Brain microvascular endothelial cell (primary cell): ENCODE measurements at places on chromosomes 11 and 22.

DNA sequence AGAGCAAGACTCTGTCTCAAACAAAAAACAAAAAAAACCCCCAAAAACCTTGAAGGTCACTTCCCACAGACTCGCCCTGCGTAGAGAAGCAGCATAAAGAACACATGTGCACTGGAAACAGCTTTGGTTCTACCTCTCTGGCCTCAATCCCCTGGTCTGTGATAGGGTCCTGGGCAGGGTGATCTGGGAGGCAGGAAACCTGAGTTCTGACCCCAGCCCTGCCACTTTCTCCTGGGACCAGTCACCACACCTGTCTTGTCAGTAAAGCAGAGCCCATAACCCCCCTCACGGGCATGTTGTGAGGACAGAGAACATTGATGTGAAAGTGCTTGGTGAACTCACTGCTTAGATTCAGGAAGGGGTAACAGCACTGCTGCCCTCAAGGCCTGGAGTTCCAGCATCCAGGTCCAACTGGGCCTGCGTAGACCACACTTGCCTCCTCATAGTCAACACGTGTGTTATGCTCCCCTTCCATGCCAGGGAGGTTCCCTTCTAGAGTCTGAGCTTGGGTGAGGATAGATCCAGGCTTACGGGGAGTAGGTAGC lies 11.4 kb downstream of the UCP2 start:
- no peak for DNase-seq

DNA sequence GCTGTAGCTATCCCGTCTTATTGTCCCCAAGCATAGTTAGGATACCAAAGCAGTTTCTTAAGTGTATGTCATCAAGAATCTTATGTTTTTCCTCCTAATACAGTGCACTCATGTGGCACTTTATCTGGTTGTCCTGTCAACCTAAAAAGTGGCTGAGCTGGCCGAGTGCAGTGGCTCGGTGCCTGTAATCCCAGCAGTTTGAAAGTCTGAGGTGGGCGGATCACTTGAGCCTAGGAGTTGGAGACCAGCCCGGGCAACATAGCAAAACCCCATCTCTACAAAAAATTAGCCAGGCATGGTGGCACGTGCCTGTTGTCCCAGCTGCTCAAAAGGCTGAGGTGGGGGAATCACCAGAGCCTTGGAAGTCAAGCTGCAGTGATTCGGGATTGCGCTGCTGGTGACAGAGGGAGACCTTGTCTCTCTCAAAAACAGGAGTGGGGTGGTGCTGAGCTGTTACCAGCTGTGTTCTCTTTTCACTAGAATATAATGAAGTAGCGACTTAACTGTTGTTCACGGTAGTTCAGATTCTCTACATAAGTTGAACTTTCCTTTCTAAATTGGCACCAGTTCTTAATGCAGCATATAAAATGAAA lies 48.1 kb downstream of the EP300 start:
- no peak for DNase-seq

GRCh38 chr11:80831374-80831773 lies 1390.5 kb upstream of the TENM4 start:
- no peak for DNase-seq

- no peak for DNase-seq
Observed at GRCh38 chr22:38107692-38108515, 2.6 kb downstream of the BAIAP2L2 start.

DNA sequence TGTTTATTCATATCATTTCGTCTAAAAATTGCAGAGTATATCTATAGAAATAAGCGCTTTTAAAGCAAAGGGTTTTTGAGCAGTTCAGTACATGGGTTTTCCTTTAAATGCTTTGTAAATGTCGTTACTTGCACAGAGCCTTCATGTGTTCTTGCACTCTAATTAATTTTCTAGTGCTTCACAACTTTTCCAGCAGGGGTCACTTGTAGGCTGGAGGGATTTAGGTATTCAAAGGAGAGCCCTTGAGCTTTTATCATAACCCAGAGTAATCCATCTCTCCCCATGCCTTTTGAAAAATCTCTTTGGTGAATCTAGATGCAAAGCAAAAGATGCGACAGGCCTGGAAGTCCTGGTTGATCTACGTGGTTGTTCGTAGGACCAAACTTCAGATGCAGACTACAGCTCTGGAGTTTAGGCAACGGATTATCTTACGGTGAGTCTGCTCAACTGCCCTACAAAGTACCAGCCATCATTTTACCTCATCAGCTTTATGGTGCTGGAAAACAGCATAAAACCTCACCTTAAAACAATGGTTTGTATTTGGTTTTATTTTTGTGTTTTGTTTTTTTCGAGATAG lies 60.4 kb downstream of the SFI1 start:
- DNase-seq: peak; percentile 27

DNA sequence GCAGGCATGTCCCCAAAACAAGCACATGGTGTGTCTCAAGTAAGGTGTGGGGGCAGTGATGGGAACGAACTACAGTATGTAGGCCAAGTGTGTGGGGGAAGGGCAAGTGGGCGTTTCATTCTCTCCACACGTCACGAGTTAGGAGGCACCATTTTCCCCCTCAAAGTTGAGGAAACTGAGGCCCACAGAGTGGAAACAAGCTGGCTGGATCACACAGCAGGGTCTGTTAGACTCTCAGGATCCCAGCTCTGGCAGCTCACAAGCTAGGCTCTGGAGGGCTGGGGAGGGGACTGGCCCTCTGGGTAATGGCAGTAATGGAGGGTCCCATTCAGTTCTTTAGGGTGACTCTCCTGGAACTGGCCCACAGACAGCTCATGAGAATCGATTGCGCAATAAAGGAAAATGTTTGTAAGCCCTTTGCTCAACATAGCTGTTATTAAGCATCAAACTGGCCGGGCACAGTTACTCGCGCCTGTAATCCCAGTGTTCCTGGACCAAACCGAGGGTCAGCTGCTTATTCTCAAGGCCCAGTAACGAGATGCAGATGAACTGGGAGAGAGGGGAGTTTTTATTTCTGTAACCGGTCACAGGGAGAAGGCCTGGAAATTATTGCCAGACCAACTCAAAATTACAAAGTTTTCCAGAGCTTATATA lies 24.1 kb upstream of the TUB start:
- no peak for DNase-seq

DNA sequence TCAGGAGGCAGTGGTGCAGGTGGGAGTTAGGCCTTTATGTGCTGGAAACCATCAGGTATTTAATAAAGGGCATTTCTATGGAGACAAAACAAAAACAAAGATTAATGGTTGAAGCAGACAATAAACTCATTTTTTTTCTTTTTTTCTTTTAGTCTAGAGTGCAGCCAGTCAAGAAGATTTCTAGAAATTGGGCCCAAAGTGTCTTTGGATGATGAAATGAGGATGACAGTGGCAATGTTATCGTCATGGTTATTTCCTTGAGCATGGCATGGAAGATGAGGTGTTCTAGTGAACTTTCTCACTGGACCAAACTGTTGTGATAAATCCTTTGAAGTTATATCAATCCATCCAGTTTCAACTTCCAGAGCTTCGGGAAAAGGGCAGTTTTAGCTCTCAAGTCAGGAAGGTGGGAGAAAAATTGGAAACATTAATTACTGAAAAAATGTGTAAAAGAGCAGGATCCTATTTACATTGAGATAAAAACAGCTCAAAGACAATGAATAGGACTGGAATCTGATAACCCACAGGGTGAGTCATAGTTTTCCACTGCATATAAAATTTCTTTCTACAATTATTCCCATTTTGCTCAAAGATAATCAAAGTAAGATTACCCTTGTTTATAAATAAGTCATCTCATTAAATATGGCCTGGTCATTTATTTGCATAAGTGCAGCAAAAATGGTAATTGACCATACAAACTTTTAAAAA lies 33.0 kb downstream of the PRR5L start:
- DNase-seq: peak; percentile 17

DNA sequence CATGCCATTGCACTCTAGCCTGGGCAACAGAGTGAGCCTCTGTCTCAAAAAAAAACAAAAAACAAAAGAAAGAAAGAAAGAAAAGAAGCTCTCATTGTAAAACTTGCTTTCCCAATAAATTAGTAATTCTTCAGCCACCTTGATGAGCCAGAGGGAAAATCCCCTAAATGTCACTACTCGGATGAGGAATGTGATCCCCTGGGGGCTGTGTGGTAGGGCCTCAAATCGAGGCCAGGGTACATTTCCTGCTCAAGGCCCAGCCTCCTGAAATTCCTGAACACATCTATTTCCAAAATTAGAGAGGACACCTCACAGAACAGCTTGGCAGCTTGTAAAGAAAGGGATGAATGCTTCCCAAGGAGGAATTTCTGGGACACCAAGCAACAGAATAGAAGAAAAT lies 147.1 kb upstream of the SESN3 start:
- DNase-seq: no peak

GRCh38 chr11:125262194-125262829 lies 97.8 kb downstream of the PKNOX2 start:
- no peak for DNase-seq

DNA sequence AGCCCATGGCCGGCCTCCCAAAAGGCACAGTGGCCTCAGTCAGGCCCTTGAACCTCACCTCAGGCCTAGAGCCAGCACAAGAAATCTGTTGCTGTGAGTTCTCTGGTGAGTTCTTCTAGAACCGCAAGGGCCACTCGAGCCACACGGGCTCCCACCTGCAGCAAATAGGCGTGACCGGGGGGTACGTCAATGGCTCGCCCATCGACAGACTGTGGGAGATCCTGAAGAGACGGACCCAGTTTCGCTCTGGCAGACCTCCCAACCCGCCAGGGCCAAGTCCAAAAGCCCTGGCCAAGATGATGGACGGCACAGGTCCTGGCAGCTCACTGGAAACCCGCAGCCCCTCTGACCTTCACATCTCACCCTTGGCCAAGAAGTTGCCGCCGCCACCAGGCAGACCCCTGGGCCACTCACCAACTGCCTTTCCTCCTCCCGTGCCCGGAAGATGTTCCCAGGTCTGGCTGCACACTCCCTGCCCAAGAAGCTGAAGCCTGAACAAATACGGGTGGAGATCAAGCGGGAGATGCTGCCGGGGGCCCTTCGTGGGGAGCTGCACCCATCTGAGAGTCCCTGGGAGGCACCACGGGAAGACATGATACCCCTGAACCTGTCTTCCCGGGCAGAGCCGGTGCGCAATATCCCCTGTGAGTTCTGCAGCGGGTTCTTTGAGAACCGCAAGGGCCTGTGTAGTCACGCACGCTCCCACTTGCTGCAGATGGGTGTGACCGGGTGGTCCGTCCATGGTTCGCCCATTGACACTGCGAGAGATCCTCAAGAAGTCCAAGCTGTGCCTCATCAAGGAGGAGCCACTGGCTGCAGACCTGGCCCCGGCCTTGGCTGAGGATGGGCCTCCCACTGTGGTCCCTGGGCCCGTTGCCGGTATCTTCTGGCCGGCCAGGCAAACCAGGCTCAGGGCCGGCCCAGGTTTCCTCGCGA lies 544.2 kb upstream of the CCDC179 start:
- DNase-seq: no peak

GRCh38 chr22:46769191-46769675 lies 6.8 kb downstream of the TBC1D22A start:
- DNase-seq: no peak

DNA sequence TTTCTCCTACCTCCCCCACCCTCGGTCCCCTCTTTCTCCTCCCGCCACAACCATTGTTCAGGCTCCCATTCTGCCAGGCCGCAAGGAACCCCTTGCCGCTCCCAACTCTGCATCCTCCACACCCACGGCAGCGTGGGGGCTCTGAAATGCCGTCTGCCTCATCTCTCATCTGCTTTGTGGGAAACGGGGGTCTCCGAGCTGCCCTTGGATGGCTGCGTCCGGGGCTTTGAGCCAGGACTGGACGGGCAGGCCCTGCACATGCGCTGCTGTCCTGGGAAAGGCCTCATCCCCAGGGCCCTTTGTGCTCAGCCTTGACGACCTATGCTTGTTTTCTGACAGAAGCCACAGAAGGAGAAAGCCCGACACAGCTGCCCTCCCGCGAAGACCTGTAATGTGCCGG lies 8.5 kb downstream of the CRELD2 start:
- DNase-seq: no peak

DNA sequence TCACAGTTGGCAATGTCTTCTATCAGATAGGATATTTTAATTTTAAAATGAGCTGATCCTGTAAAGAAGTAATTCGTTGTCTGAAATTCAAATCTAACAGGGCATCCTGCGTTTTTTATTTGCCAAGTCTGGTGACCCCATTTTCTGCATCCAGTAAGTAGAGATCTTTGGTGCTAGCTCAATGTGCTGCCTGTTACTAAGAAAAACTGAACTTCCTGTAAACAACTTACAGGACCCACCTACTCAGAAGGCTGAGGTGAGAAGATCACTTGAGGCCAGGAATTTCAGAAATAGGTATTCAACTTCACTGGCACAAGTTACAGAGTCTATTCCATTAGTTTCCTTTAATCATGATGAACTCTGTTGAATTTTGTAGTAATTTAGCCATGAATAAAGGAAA lies 4.0 kb downstream of the ARL14EP start:
- no peak for DNase-seq

DNA sequence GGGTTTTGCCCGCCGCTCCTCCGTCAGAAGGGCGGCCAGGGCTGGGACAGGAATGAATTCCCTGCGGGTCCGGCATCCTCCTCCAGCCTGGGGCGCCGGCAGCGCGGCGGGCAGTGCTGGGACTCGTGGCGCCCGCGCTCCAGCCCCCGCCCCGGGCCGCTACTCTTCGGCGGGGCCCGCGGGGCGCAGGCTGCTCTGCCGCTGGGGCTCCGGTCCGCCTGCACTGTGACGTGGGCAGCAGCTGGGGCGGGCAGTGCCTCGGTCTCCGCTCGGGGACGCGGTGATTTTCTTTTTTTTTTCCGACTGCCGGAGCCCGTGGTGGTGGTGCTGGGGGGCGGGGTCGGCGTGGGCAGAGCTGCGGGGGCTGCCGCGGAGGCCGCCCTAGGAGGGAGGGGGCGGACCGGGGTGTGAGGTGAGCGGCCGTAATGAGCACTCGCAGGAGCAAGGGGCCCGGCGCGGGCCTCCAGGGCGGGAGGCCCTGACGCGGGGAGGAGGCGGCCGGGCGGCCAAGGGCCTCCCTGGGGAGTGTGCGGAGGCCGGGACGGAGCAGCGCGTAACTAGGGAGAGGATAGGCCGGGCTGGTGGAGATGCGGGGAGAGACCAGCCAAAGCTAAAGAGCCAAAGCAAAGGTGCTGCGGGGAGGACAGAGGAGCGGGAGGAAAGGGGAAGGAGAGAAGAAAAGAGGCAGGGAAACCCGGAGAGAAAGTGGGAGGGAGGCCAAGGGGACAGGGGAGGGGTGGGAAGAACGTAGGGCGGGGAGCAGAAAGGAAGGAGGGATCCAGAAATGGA lies 73.3 kb upstream of the ZBED5 start:
- peak; percentile 37 for DNase-seq

DNA sequence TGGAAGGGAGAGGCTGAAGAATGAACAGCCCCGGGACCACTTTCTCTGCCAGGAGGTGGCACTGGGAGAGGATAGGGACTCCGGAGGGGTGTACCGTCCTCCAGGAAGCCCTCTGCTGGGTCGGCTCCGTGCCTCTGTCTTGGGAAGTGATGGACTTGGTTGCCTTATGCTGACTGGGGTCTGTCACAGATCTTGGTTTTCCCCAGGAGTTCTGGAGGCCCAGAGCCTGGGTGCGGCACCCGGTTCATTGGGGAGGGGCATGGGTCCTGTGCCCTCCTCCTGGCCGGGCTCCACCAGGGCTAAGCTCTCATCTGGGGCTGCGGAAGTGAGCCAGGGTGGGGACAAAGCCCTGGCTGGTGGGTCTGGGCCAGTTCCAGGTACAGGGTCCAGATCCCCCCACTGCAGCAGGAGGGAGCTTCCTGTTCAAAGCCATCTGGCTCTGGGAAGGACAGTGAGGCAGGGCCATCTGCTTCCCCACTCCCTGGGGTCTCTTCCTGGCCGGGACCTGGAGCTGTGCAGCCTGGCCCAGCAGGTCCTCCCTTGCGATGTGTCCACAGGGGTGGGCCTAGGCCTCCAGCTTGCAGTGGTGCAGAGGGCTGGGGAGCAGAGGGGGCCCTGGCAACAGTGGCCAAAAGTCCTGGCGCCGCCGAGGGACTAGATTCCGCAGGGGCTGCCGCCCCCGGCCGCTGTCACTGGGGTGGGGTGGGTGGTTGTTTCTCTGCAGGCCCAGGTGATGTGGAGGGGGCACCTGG lies 1.1 kb upstream of the AP2A2 start:
- no peak for DNase-seq
